ENCODE measurements at places on chromosomes 11 and 22.

- H3K36me3 ChIP-seq, result no peaks in the 10 kb centered on the region
- H3K27ac ChIP-seq, result no peak overlapping the region
- H3K4me3 ChIP-seq, result no peak overlapping the region
- no peak for DNase-seq
Observed at GRCh38 chr22:42307806-42308563, 37.5 kb upstream of the TCF20 start.

GRCh38 chr11:70176940-70177689 is 26.0 kb upstream of the FADD start:
- no peaks in the 10 kb centered on the region for H3K4me1 ChIP-seq
- DNase-seq, result peak; percentile 83
- no peak overlapping the region for H3K4me3 ChIP-seq
- no peak overlapping the region for H3K27ac ChIP-seq

DNA sequence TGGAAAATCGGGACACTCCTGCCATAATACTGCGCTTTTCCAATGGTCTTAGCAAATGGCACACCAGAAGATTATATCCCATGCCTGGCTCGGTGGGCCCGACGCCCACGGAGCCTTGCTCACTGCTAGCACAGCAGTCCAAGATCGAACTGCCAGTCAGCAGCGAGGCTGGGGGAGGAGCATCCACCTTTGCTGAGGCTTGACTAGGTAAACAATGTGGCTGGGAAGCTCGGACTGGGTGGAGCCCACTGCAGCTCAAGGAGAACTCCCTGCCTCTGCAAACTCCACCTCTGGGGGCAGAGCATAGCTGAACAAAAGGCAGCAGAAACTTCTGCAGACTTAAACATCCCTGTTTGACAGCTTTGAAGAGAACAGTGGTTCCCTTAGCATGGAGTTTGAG is 15.6 kb downstream of the PTH start:
- no peak overlapping the region for H3K27ac ChIP-seq
- no peaks in the 10 kb centered on the region for H3K36me3 ChIP-seq
- peaks cover 21% of the 10 kb centered on the region for H3K27me3 ChIP-seq
- no peak overlapping the region for H3K4me3 ChIP-seq
- no peak for DNase-seq

GRCh38 chr11:18383388-18384156 is 10.8 kb upstream of the LDHA start:
- peak overlapping the region; percentile 59 for H3K4me3 ChIP-seq
- H3K4me1 ChIP-seq, result peaks cover 42% of the 10 kb centered on the region
- H3K27ac ChIP-seq, result peak overlapping the region; percentile 98
- DNase-seq, result peak; percentile 89
- no peaks in the 10 kb centered on the region for H3K27me3 ChIP-seq
- H3K36me3 ChIP-seq, result no peaks in the 10 kb centered on the region

GRCh38 chr22:19118329-19118880 is 3.8 kb downstream of the DGCR2 start:
- H3K27ac ChIP-seq, result no peak overlapping the region
- no peak overlapping the region for H3K4me3 ChIP-seq
- H3K4me1 ChIP-seq, result peaks cover 70% of the 10 kb centered on the region
- peak; percentile 63 for DNase-seq
- no peaks in the 10 kb centered on the region for H3K27me3 ChIP-seq
- H3K36me3 ChIP-seq, result peaks cover 5% of the 10 kb centered on the region

DNA sequence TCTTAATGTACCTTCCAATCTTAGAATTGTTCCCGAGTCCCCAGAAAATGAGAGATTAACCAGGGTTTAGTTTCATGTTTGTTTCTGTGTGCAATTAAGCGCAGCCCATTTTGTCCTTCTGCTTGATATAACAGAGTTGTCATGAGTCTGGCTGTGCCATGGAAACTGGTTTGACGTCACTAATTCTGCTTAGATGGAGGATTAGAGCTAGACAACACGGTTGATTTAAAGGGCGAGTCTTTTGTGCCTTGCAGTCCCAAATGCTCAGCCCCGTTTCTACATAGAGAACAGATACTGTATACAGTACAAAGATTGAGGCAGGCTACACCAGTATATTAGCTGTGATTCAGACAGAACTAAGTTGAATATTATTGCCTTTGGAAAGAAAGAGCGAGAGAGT is 45.5 kb upstream of the ALKBH3 start:
- H3K27ac ChIP-seq, result no peak overlapping the region
- DNase-seq, result no peak
- H3K4me3 ChIP-seq, result no peak overlapping the region
- peaks cover 23% of the 10 kb centered on the region for H3K4me1 ChIP-seq
- peaks cover 9% of the 10 kb centered on the region for H3K36me3 ChIP-seq

DNA sequence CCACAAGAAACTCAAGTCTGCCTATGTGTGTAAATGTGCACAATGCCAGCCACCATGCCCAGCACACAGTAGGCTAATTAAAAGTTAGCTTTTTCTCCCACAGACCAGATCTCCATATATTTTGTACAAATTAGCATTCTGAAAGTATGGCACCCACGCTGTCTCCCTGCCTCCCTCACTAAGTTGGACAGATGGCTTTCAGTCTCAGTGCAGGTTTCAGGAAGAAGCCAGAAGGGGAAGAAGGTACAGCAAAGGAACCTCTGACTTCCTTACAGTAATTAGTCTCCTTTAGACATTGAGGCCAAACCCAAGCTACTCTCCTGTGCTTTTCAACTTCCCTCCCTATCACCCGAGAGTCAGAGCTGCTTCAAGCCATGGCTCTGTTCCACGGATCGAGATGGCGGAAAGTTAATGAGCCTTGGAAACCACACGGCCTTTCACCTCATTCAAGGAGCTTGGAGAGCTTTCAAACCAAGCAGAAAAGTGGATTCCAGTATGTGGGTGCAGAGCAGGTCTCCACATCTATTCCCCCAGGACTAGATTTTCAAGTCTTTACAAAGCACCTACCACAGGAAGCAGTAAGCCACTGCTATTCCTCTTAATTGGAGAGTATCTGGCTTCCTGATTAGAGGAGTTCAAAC is 221.1 kb upstream of the NARS2 start:
- no peaks in the 10 kb centered on the region for H3K36me3 ChIP-seq
- no peaks in the 10 kb centered on the region for H3K4me1 ChIP-seq
- H3K27me3 ChIP-seq, result peaks cover 10% of the 10 kb centered on the region
- no peak overlapping the region for H3K27ac ChIP-seq

DNA sequence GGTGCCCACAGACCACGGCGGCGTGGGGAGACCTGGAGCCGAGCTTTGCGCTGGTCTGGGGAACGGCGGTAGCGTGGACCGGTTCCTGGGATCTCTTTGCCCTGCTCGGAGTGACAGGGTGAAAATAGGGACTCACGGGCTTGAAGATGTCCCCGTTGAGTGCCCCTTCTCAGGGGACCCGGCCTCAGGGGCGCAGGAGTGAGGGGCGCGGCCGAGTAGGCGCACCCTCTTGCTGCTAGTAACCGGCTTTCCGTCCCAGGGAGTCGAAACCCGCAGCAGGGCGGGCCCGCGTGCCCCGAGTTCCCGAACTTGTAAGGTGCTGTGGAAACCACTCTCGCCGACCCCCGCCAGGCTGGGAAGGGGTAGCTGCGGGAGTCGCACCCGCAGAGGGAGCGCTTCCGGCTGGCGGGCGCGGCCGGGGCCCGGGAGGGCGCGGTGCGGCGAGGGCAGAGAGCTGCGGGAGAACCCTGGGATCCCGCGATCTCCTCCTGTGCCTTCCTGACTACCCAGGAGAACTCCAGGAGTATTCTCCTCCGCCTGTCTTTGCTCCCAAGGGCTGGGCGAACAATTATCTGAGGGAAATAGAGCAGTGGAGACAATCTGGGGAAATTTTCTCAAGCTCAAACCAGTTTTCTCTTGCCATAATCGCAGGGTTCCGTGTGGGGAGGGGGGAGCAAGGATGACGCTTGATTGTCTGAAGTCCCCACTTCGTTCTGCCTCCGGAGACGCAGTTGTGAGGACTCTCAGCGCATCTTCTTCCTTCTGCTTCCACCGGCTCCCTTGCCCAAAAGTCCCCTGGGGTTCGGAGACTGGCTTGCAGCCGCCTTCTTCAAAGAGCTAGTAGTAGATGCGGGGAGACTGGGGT is 666 bp downstream of the NELL1 start:
- DNase-seq, result no peak
- no peaks in the 10 kb centered on the region for H3K36me3 ChIP-seq
- peaks cover 57% of the 10 kb centered on the region for H3K27me3 ChIP-seq
- no peak overlapping the region for H3K4me3 ChIP-seq
- H3K4me1 ChIP-seq, result peaks cover 5% of the 10 kb centered on the region

DNA sequence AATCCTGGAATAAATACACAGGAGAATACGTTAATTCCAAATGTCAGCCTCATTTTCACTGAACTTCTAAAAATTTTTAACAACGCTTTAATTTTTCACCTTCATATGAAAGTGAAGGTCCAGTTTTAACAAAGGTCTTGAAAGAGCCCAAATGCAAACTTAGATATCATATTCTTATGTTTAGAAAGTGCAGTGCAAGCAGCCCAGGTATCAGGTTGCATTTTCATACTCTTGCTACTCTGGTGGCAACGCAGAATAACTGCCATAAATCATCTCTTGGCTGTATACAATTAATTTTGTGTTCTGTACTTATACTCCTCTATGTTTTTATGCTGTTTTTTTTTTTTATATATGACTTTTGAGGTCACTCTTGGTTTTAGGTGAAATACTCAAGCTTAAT is 496.7 kb upstream of the ARHGAP42 start:
- no peak overlapping the region for H3K27ac ChIP-seq
- no peaks in the 10 kb centered on the region for H3K4me1 ChIP-seq

DNA sequence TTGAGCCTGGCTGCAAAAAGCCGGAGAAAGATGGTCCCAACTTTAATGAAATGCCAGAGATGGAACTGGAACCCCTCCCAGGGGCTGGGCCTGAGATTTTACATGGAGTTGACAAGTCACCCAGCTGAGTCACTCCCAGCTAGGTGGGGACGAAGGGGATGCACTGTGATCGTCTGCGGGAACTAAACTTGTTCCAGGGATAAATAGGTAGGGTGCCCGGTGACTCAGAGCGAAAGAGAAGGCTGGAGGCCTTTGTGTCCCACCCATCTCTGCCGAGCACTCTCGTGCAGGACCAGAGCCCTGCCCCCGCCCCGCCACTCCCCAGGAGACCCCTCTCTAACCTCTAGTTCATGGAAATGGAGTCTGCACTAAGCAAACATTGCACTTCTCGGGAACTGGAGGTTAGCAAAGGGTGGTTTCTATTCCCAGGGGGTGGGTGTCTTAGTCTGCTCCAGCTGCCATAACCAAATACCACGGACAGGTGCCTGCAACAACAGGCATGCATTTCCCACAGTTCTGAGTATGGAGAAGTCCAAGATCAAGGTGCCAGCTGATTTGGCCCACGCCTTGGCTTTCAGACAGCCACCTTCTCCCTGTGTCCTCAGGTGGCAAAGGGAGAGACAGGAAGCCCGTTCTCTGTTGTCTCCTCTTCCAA is 60.7 kb upstream of the FADD start:
- H3K36me3 ChIP-seq, result no peaks in the 10 kb centered on the region
- no peak overlapping the region for H3K27ac ChIP-seq
- peaks cover 8% of the 10 kb centered on the region for H3K4me1 ChIP-seq
- H3K4me3 ChIP-seq, result no peak overlapping the region
- DNase-seq, result no peak
- H3K27me3 ChIP-seq, result peaks cover 41% of the 10 kb centered on the region

DNA sequence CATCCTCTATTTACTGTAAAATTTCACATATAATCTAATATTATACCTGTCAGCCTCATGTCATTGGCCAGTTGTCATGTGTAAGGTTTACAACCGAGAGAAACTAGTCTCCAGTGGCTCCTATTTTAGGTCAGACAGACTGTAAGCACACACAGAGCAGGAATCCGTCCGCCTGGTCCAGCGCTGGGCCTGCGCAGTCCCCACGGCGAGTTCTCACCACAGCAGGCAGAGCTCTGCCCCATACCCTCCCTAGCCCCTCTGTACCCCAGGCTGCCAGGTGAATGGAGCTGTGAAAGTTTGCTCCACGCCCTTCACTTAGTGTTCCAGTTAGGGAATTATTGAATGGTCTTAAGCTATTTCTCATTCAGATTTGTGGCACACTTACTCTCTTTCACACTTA is 63.7 kb downstream of the SNX19 start:
- H3K4me1 ChIP-seq, result no peaks in the 10 kb centered on the region
- H3K27ac ChIP-seq, result no peak overlapping the region
- H3K27me3 ChIP-seq, result peaks cover 11% of the 10 kb centered on the region
- DNase-seq, result no peak
- H3K4me3 ChIP-seq, result no peak overlapping the region

DNA sequence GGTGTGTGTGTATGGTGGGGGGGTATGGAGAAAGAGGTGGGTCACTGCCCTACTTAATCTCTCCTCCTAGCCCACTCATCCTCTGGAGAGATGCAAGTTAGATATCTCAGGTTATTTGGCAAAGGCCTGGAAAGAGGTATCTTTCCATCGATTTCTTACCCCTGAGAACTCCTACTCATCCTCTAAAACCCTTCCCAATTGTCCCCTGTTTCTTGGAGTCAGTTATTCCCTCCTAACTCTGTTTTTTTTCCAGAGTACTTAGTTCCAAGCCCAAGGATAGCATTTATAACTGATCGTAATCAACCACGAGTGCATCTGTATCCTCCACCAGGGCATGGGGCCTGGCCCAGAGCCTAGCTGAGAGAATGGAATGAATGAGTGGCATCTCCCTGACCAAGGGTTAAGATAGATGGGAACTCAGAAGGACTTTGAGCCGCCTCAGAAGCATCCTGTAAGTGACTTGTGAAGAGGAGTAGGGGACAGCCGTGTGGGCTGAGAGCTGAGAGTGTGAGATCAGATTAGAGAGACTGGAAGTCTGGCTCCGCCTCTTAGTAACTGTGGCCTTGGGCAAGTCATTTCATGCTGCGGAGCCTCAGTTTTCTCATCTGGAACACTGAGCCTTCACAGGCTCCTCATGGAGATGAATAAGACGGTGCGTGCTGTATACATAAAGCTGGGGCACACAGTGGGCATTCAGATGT is 16.2 kb downstream of the CD6 start:
- no peaks in the 10 kb centered on the region for H3K27me3 ChIP-seq
- H3K36me3 ChIP-seq, result peaks cover 73% of the 10 kb centered on the region
- peak; percentile 87 for DNase-seq
- H3K4me3 ChIP-seq, result peak overlapping the region; percentile 87
- peaks cover 88% of the 10 kb centered on the region for H3K4me1 ChIP-seq
- H3K27ac ChIP-seq, result peak overlapping the region; percentile 96

DNA sequence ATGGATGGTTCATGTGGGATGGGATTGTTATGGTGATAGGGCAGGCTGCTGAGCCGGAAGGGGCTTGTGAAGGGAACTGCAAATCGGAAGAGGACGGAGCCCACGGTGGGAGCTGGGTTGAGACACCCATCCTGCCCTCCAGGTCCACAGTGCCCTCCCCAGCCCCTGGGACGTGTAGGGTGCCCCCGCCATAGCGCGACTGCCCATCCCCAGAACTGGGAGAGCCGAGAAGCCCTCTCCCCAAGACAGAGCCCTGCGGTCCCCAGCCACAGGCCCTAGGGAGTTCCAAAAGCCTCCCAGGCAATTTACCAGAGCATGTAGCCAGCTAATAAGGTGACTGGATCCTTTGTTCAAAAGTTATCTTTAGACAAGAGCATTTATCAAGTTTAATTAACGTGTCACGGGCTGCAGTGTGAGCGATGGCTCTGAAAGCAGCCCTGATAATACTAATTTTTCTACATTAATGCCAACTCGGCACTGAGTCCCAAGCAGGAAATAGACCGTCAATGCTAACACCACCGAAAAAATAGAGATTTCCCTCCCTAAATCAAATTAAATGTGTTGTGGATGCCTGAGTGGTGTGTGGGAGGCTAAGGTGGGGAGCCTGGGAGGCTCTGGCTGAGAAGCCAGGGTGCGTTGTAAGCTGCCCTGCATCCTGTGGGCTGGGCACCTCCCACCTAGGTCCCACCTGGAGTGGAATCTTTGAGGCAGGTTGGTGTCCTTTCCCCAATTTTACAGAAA is 76.8 kb upstream of the RTL6 start:
- no peak overlapping the region for H3K4me3 ChIP-seq
- H3K4me1 ChIP-seq, result no peaks in the 10 kb centered on the region
- H3K27ac ChIP-seq, result no peak overlapping the region
- no peaks in the 10 kb centered on the region for H3K36me3 ChIP-seq
- peaks cover 5% of the 10 kb centered on the region for H3K27me3 ChIP-seq

All from activated CD4-positive, alpha-beta T cell treated with anti-CD3 and anti-CD28 coated beads for 36 hours (primary cell).